ENCODE measurements at places on chromosomes 4 and X.

GRCh38 chr4:137212601-137213000 is 319.7 kb downstream of the PCDH18 start:
- DNase-seq = no peak

GRCh38 chr4:15500701-15501100 is 31.0 kb downstream of the CC2D2A start:
- no peak for DNase-seq

GRCh38 chr4:4433941-4434340 is 47.0 kb downstream of the NSG1 start:
- DNase-seq = no peak

GRCh38 chr4:77286906-77287305 is 129.9 kb downstream of the CCNG2 start:
- DNase-seq = no peak

DNA sequence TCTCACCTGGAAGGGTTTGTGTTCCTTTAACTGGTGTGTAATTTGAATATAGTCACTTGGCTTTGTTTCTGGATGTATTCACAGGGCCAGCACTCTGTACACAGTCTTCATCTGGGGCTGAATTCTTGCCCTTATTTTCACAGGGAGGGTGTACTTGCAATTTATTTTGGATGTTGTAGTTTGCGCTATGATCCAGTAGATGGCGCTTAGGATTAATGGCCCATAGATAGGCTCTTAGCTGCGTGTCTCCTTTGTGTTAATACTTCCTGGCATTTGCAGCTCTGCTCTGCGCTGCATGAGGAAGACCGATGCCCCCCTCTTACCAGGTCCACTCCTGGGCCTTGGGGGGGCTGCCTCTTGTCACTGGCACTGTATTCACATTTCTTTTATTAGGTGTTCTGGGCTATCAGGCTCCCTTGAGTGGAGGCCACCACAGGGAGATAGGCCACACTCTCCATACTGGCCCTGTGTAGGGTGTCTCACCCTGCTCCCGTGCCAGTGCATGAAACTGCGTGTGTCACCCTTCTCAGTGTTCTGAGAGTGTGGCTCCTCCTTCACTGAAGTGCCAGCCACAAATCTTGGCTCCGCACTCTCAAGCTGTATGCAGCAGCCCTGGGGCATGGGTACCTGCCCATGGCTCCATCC is 562.2 kb downstream of the ZIC3 start:
- peak; percentile 11 for DNase-seq

- peak; percentile 24 for DNase-seq
These were observed 123.1 kb downstream of the BTC start for GRCh38 chr4:74671080-74671698.

- no peak for DNase-seq
These were observed 37.8 kb downstream of the SMS start for GRCh38 chrX:21978346-21978745.

DNA sequence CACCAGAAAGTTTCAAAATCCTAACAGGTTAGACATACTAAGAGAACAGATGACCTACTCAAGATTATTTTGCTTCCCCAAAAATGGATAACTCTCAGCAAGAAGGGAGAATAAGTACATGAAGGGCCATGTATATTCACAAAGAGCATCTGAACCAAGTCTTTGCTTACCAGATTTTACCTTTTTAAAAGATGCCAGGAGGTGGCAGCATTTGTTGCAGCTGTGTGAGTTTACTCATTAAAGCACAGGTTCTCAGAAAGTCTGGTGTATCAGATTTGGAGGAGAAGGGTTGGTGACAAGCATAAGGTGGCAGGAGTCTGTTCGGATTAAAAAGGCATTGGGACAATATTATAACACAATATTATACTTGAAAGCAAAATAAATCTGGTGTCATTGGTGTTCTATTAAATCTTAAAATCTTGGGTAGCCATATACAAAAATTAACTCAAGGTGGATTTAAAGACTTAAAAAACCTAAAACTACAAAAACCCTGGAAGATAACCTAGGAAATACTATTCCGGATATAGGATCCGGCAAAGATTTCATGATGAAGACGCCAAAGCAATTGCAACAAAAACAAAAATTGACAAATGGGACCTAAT is 51.3 kb upstream of the NFKB1 start:
- peak; percentile 73 for DNase-seq

- no peak for DNase-seq
These were observed 632.3 kb downstream of the BCOR start for GRCh38 chrX:39465467-39465866.

DNA sequence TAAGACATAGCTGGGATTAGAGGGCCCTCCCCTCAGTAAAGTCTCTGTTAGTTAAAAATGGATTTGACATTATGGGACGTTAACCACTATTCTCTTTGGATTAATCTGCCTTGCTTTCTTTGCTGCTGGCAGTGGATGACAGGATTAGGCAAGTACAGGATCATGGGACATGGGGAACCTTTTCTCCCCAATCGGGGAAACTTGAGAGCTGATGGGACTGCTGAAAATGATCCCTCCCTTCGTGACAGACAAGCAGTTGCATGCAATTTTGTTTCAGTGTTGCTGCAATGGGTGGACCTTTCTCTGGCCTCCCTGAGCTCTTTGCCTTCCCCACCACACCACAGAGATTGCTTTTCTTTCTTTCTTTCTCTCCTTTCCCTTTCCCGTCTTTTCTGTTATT is 120.2 kb upstream of the BANK1 start:
- no peak for DNase-seq

- DNase-seq = no peak
These were observed 25.0 kb upstream of the TRPC5OS start for GRCh38 chrX:111850975-111851374.

GRCh38 chrX:107706309-107706708 is 69.3 kb downstream of the TSC22D3 start:
- DNase-seq = no peak

DNA sequence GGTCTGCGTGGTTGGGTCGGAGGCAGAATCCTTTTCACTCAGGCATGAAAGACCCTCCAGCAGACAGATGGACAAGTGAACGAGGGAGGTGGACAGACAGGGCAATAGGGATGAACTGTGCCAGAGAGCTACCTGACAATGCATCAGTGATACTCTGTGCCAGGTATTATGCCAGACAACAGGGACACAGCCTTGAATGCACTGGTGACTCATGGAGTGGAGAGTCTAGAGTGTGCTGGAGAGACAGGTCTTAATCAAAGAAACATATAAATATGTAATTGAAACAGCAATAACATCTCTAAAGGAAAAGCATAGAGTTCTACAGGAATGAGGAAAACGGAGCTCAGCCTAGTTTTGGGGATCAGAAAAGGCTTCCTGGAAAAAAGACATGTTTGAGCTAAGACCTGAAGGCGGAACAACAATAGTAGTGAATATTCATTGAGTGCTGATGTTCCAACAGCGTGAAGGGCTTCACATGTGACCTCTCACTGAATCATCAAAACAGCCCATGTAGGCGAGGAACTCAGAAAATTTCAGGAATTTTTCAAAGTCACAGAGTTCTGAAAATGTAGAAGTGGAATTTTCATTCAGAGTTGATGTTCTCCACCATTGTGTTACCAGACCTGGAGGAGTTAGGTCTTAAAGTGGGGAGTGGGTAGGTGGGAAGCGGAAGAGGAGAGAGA is 20.0 kb upstream of the FGFBP2 start:
- DNase-seq = no peak

- DNase-seq = no peak
These were observed 95.7 kb downstream of the NPNT start for GRCh38 chr4:105990933-105991332.

- DNase-seq = no peak
These were observed 4.7 kb downstream of the RAP2C start for GRCh38 chrX:132214518-132214917.

DNA sequence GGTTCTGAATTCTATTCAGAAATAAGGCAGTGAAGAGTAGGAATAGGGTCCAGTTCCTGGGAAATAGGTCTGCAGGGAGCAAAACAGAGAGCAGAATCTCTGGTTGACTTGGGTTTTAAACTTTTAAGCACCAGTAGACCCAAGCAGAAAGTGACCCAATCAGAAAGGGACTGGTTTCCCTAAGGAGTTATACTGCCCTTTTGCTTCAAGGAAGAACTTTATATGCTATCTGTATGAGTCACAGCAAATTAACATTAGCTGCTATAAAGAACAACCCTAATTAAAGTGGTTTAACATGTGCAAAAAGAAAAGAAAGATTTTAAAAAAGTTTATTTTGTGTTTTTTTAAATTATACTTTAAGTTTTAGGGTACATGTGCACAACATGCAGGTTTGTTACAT is 263.6 kb upstream of the EMCN start:
- DNase-seq = no peak

- DNase-seq = no peak
These were observed 18.0 kb downstream of the HPSE start for GRCh38 chr4:83316459-83317165.

- peak; percentile 17 for DNase-seq
These were observed 78.6 kb upstream of the FAM9A start for GRCh38 chrX:8879750-8880149.

DNA sequence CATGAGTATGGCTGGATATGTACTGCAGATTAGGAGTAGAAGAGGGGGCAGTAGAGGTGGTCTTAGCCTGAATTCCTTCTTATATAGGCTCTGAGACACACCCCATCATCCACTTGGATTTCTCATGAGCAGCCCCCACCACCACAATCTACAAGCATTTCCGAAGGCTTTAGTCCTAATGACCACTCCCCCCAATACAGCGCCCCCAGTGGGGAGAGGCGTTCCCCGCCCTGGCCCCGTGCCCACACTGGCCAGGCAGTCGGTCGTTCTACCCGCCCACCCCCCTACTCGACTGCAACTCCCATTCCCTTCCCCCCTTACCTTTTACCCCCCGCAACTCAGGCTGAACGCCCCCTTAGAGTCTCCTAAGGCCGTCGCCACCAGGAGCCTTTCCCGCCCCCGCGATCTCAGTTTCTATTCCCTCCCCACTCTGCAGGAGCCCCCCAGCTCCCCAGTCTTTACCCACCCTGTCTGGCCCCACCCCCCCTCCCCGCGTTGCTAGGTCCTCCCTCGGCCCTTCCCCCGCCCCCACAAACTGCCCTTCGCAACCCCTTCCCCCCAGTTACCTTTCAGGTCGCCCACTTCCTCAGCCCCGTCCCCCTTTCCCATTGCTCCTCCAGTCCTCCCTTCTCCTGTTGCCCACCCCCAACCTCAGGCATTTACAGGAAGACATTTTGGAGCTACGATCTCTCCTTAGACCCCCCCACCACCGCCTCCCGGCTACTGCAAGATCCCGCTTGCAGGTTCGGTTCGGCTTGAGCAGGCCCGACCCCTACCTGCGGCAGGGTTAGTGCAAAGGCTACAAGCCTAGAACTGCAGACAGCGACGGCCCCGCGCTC is 468 bp downstream of the ZMYM3 start:
- no peak for DNase-seq

- DNase-seq = no peak
These were observed 123.0 kb downstream of the RASGEF1B start for GRCh38 chr4:81348778-81349094.

- no peak for DNase-seq
These were observed 408.2 kb downstream of the ARHGAP24 start for GRCh38 chr4:85883180-85883579.

DNA sequence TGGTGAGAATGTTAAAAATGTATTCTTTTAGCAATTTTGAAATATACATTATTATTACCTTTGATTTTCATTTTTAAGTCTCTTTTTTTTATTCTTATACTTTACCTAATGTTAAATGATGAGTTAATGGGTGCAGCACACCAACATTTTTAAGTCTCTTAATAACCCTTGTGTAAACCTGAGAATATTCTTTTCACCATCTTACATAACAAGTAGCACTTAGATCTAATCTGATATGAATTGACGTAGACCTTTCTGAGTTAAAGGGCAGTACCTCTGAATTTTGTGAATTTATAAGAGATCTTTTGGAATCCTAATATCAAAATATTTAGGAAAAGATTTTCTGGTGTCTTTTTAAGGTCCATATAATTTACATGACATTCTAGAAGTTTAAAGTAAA is 110.6 kb downstream of the TTC29 start:
- DNase-seq = no peak

GRCh38 chrX:118594697-118595420 is 99.2 kb downstream of the DOCK11 start:
- DNase-seq = no peak

DNA sequence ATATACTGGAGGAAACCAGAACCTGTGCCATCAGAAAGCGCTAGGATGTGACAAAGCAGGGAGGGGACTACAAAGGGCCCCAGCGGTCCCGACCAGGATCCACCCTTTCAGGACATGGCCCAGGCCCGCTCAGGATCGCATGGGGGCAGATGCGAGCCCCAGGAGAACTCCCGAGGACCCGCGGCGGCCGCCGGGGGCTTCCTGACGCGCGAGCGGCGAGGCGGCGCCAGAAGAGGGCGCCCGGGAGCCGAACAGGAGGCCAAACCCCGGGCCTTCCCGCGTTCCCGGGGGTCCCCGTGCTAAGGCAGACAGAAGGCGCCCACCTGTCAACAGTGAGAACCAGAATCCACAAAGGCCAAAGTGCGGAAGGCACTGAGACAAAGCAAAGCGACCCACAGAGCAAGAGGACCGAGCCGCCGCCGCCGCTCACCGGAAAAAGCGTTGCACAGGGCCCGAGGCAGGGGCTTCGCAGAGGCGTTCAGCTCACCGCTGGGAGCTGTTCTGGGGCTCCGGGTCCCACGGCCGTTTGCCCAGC is 7.3 kb upstream of the OPN1LW start:
- DNase-seq = peak; percentile 71

DNA sequence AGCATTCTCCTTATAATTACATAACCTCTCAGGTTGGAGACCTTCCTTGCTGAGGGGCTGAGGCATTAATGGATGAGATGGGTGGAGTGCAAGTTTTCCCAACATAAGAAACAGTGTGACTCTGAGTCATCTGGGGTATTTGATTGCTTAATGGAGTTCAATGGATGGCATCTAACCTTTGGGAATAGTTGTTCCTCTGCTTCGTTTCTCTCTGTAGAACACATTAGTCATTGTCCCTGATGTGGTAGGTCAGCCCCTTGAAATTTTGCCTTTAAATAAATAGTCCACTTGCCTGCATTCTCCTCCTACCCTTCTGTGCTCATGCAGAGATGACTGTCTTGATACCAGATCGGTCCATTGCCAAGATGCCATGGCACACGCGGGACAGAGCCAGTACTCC is 38.6 kb downstream of the SLITRK2 start:
- DNase-seq = no peak

GRCh38 chrX:101360390-101360789 is 11.8 kb upstream of the TIMM8A start:
- no peak for DNase-seq

GRCh38 chr4:2331519-2332200 is 69.8 kb upstream of the MXD4 start:
- DNase-seq = no peak

DNA sequence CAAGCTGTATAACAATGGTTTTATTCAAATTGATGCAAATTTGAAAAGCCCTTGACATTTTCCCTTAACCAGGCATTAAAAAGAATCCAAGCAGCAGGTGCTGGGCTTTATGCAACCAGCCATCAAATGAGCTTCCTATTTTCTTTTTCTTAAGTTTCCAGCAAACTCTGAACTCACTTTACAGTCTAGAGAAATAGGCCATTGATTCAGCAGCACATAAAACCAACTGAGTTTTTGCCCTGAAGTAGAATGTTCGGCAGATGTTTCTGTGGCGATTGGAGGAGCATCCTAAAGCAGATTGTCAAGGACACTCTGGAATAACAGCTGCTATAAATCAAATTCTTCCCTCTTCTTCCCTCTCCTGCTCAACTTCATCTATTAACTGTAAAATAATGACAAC is 582.8 kb upstream of the CPEB2 start:
- no peak for DNase-seq
